ENCODE measurements at places on chromosomes 11 and 22.

DNA sequence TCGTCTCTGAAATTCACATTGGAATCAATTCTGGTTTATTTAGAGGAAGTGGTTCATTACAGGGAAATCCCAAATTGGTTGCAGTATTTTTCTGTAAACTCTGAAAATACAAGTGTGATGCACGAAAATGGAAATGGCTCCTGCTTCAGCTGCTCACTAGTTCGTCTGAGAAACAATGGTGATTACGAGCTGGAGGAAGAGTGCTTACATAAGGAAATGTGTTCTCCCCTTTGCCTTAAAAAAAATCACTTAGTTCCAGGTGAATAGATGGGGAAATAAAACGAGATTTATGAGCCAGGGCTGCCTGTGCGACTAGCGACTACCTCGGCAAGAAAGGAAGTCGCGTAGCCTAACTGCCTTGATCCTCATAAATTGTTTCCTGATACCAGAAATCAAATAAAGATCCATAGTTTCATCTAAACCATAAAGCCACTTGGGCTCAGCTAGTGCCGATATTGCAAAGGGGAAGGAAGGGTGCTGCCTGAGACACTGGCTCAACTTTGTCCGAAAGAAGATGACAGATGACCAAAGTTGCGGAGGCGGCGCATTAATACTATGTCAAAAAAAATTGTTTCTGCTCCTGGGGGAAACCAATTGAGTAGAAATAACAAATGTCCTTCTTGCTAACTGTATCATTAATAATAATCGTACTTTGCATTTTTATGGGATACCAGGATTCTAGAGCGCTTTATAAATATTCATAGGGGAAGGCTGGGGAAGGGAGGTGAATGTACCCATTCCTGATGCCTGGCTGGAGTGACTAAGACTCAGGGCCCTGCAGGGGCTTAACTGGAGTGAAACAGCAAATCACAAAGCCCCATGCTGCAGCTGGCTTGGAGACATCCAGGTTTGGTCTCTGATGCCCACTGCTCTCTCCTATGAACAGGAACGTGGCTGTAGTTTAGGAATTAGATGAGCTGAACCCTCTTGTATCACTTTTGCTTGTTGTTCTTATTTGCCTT is 185.7 kb downstream of the BLID start:
- DNase-seq: peak; percentile 46

DNA sequence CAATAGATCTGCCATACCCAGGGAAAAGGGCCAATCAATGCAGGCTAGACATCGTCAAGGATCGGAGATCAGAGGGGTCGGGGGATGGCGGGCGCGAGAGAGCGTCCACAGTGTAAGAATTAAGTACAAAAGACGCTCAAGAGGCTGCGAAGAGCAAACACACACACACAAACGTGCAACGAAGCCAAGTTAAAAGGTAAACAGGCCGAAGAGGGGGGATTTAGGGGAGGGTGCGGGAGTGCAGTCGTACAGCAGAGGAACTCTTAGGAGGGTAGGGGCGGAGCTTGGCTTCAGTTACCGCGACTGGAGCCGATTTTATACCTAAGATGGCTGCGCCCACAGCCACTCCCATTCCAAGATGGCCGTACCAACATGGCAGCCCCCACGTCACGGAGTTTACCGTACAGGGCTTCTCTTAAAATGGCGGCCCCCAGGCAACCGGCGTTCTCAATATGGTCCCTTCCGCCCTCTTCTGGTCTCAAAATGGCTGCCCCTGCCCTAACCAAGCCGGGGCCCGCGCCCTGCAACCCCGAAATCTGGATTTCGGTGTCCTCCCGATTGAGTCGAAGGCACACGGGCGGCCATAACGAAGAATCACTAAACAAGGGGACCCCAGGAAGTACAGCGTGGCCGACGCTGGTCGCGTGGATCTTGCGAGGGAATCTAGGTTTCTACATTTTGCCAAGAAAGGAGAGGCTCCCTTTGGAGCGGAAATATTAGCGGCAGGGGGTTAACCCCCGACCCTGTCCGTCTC is 1.9 kb downstream of the GNG3 start:
- peak; percentile 97 for DNase-seq

GRCh38 chr22:20857838-20858614 is 585 bp downstream of the PI4KA start:
- peak; percentile 92 for DNase-seq

DNA sequence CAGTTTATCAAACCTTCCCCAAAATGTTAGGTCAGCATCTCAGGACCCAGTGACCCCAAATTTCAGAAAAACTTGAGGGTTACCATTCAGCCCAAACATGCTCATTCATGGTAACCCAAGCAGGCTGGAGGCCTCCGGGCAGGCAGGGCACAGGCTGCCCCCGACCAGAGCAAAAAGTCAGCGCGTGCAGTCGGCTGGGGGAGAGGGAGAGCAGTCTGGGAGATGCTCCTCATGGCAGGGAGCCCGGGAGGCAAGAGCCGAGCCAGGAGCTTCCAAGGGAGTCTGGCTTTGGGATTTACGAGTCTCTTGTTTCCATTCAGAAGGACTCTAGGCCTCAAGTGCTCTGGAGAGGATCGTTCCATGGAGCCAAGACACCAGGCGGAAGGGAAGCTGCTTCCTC is 45.7 kb downstream of the RPUSD4 start:
- no peak for DNase-seq

DNA sequence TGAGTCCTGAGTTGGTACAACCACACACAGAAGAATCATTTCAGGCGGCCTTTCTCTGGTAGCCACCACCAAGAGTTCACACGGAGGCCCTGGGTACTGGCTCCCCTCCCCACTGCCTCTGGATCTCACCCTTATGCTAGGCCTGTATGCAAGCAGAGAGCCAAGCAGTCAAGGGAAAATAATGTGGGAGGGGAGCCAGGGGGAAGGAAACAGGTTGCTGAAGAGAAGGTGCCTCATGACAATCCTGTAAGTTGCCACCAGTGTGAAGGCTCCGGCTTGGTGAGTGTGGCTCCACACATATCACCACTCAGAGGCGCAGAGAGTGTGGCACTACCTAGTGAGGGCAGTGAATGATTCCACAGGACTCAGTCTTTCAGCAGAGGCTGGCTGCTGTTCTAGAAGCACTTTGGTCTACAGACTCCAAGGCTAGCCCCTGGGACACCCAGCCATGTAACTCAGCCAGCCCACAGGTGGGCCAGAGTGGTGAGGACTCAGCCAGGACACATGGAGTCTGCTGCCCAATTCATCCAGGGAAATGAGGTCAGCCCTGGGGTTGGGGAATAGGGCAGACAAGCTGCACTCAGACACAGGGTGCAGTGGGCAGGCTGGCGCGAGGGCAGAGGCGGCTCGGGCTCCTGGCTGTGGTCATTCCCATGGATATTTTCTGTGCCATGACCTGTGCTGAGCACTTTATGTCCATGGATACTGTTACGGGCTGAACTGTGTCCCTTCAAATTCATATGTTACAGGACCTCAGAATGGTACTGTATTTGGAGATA is 49.0 kb upstream of the SERPIND1 start:
- DNase-seq: no peak

DNA sequence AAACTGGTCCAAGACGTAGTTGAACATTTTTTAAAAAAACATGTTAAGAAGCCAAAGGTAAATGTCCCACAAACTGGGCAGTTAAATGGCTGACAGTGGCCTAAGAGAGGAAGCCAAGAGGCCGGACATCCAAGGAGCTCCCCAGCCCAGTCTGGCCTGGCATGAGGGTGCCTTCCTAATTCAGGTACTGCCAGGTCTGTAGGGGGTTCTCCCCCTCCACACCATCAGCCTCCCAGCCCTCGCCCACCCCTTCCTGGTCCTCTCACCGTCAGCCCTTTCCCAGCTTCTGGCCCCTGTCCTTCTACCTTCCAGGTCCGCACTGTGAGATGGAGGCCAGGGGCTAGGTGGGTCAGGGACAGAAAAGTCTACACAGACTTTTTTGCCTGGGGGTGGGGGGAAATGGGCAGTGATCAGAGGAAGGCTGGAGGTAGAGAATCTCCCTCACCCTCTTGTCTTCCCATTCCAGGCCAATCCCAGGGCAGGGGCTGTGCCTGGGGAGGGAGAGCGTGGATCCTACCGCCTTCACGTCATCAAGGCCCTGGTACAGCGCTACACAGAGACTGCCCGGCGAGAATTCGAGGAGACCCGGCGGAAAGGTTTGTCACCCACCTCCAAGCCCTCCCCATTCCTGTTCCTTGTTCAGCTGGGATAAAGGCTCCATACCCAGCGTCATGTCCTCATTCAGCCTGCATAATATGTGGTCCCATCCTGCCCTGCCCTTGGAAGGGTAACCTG is 6.0 kb downstream of the ART5 start:
- no peak for DNase-seq

DNA sequence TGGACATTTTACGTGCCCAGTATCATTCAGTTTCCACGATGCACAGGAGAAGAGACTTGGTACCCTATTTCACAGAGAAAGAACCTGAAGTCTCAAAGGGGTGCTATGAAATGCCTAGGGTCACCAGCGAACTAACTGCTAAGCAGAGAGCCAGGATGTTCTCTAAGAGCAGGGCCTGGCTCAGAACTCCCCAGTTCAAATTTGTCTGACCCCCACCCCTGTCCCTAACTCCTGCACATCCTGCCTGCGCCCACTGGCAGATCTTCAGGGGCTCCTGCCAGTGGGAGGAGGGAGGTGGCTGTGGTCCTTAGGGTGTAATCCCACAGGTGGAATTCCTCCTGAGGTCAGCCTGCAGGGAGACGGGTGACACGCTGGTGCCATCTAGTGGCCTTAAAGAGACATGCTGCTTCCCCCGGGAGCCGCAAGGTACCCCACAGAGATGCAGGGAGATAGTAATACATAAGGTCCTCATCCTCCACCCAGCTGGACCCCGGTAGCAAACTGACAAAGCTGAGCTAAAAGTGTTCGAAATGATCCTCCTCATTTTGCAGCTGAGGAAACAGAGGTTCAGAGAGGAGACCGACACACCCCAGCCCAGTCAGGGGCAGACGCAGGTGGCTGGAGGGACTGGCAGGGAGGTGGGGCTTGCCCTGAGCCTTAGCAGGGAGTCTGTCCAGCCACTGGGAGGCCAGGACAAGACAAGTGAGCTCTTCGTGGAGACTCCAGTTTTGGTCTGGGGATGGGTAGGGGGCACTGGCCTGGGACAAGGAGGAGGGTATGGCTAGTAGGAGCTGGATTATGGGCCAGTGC is 34.1 kb downstream of the MB start:
- peak; percentile 63 for DNase-seq

- DNase-seq: no peak
These were observed 6.7 kb downstream of the SMTN start for GRCh38 chr22:31087744-31088215.

- no peak for DNase-seq
These were observed 16.8 kb upstream of the TSPAN18 start for GRCh38 chr11:44709966-44710365.

DNA sequence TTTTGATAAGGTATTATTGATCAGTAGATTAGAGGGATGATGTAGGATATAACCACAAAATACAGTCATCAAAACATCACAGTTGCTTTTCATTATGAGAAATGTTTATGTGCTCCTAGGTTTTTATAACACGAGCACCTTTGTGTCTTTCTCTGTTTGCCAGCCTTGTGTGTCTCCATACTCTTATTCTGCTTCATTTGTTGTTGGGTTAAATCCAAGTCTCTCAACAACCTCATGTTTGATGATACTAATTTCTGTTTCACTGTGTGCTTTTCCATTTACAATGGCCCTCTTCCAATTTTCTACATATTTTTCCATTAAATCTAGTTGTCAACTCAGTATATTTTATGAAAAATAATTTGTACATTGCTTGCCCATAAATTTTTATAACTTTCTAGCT is 107.7 kb upstream of the POU2AF2 start:
- no peak for DNase-seq

GRCh38 chr11:120805960-120806555 is 217.8 kb upstream of the TBCEL start:
- DNase-seq: no peak

DNA sequence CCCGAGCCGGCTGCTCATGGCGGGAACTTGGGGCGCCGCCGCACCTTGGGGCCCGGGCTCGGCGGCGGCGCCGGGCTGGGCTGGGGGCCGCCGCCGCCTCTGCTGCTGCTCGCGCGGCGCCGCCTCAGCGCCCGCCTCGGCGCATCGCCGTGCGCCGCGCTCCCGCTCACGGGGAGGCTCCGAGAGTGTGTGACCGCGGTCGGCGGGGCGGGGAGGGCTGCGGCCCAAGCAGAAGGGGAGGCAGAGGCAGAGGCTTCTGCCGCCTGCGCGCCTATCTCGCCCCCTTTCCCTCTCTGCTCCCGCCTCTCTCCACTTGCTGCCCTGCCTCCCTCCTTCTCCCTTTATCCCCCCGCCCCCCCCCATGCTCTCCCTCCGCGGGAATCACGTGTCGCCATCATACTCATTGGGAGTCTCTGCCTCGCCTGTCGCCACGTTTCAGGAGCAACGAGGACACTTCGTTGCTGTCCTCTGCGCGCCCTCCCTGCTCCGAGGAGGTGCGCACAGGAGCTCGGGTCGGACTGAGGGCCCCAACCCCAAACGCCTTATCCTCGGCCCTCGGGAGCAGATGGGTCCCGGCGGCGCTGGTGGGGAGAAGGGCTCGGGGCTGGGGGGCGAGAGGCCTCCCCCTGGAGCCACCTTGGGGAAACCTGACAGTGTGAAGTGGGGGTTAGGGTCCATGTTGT is at the start of gene GUCY1A2:
Gene GUCY1A2, minus strand, starts transcription at position 258 of the 683 bp plus-strand sequence. CDS start 421 bp downstream, outside the sequence.
- peak; percentile 56 for DNase-seq

DNA sequence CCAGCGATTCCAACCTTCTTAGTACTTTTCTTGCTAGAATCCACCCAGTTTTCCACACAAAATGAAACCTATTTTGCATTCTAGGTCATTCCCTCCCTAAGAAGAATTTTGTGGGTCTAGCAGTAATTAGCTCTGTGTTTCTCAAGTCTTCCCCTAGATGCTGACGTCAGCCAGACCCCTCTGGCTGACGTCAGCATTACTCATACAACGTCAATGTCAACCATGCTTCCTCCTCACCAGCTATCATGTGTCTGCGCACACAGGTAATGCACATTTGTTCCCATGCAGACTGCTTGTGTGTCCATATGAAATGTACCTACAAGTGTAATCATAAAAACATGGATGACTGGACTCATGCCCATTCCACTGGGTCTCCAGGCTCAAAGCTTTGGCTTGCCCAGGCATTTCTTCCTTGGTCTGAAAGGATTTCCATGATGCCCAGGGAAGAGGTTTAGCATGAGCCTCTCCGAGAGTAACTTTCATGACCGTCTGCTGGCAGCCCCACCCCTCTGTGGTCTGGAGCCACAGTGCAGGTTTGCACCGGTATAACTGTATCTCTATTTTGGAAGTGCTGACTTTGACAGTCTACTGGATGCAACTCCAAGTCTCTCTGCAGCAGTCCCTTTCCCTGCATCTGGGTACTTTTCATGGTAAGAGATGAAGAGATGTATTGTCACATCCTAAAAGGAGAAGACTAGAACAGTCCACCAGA is 58.6 kb downstream of the DSCAML1 start:
- DNase-seq: no peak

GRCh38 chr11:127675581-127675980 is 675.0 kb upstream of the KIRREL3 start:
- no peak for DNase-seq
